Mammary epithelial cell (primary cell): ENCODE measurements at places on chromosomes 5 and 9. TPM values are rescaled to one million over a fixed set of nuclear protein-coding genes. Genes with fewer than 3 reads are reported as not detected.

The DRD1 gene
- not detected for total RNA-seq

The AJM1 gene
- 2.9 and 4.0 TPM in 2 replicates for total RNA-seq

The FOXI1 gene
- total RNA-seq: not detected

The DOCK8 gene
- total RNA-seq: 5.0 TPM

The SPATA6L gene
- 4.3 TPM for total RNA-seq

The SLC36A3 gene
- not detected in 2 replicates for total RNA-seq

The CERCAM gene
- 69.3 TPM for total RNA-seq

The TLX3 gene
- total RNA-seq: not detected in 2 replicates

The ORM2 gene
- total RNA-seq: not detected in 2 replicates

The OTP gene
- 0.14 and 0.53 TPM in 2 replicates for total RNA-seq

The LRRC14B gene
- not detected in 2 replicates for total RNA-seq

The OR13J1 gene
- not detected for total RNA-seq

The OLFM1 gene
- 0.17 TPM for total RNA-seq

The MPDZ gene
- total RNA-seq: 9.1 and 11.2 TPM in 2 replicates

The WHRN gene
- 3.2 TPM for total RNA-seq

The TNIP1 gene
- total RNA-seq: 74.3 TPM

The NIM1K gene
- total RNA-seq: under 0.01 TPM

The SPINK5 gene
- total RNA-seq: 0.19 and 0.40 TPM in 2 replicates

The BRD3 gene
- 3.3 TPM for total RNA-seq

The PCDHA1 gene
- total RNA-seq: 0.21 and 0.26 TPM in 2 replicates

The BAAT gene
- total RNA-seq: 0.09 TPM in 1 of 2 replicates, not detected in the other

The MOB3B gene
- 10.9 and 18.8 TPM in 2 replicates for total RNA-seq

The MTAP gene
- 53.2 and 96.9 TPM in 2 replicates for total RNA-seq

The SV2C gene
- total RNA-seq: 0.26 TPM in 1 of 2 replicates, not detected in the other

The SCGB3A2 gene
- total RNA-seq: not detected in 2 replicates
